ENCODE measurements at places on chromosomes 4 and X. TPM values are rescaled to one million over a fixed set of nuclear protein-coding genes. Genes with fewer than 3 reads are reported as not detected.

- no peak for DNase-seq
Measured at GRCh38 chrX:40853004-40853815, 117.9 kb upstream of the MED14 start.

GRCh38 chr4:121073004-121073435 is 685 bp upstream of the NDNF start:
- DNase-seq: peak; percentile 66

DNA sequence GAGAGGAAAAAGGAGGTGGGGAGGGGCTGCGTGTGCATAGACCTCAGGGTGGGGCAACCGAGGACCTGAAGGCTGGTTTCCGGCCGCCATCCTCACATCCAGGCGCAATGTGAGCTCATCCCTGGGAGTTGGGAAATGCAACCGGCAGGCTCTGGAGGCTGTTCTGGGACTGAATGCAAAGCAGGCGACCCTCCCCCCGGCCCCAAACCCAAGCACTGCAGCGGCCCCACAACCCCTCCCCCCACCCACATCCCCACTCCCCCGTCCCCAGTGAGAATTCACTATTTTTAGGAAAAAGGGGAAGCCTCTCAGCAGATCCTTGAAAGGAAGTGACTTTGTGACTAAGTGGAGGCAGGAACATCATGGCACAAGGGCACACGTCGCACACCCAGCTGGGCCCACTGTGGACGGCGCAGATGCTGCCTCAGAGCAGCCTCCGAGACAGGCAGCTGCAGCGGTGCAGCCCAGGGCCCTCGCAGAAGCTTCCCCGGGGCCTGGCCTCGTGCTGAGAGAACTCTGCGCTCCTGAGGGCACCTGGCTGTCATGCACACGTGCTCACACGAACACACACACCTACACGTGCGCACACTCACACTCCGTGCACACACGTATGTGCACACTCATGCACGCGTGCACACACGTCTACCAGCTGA is 1.3 kb upstream of the PDE6B start:
- no peak for DNase-seq

Gene SORCS2
- 1.4 TPM for total RNA-seq
